ENCODE measurements at places on chromosomes 1 and 21. TPM values are rescaled to one million over a fixed set of nuclear protein-coding genes. Genes with fewer than 3 reads are reported as not detected.

DNA sequence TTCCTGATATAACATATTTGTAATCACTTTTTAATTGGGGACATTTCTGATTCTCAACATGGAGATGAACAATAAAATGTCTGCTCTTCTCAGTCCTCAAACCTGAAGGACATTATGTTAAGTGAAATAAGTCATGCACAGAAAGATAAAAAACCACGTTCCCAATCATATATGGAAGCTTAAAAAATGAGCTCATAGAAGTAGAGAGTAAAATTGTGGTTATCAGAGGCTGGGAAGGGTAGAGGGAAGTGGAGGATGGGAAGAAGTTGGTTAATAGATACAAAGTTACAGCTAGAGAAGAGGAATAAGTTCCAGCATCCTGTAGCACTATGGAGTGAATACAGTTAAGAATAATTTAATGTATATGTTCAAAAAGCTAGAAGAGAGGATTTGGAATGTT is 1.5 kb upstream of the CD48 start:
- no peak for DNase-seq
- no peak overlapping the region for H3K4me3 ChIP-seq
- H3K36me3 ChIP-seq: no peaks in the 10 kb centered on the region
- H3K27ac ChIP-seq: no peak overlapping the region
- no peaks in the 10 kb centered on the region for H3K4me1 ChIP-seq

The SLC30A1 gene
- 37.3 TPM for total RNA-seq

- H3K4me3 ChIP-seq: no peak overlapping the region
- no peaks in the 10 kb centered on the region for H3K27me3 ChIP-seq
- H3K27ac ChIP-seq: no peak overlapping the region
- H3K36me3 ChIP-seq: no peaks in the 10 kb centered on the region
These were observed 58.7 kb downstream of the RABGAP1L start for GRCh38 chr1:174217787-174218574.

DNA sequence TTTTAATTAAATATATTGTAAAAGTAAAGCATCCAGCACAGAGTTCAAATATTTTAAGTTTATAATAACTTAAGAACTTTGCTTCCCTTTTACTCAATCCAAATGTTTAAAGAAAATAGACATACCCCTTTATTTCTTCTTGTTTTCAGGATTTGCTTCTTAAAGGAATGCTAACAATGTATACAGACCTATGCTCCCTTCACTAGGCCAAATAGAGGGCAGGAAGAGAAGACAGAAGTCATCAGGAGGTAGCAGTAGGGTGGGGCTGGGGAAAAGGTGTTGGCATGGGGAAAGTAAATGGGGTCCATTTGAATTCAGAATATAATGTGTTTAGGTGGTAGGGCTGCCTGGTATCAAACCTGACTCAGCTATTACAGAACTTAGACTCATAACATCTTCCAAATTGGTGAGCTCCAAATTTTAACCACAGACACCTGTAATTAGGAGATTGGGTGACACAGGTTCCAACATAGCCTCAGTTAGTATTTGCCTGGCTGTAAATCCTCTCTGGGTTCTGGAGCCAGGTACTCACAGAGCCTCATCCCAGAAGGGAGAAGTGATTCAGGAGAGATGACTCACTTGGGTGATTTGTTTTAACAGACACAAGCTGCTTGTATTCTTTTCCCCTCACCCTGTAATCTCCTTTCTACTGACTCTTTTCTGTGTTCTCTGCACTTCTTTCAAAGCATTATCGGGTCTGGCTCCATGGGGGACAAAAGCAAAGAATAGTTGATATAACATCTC is 60.1 kb upstream of the DUSP10 start:
- no peak for DNase-seq
- no peak overlapping the region for H3K4me3 ChIP-seq
- H3K4me1 ChIP-seq: no peaks in the 10 kb centered on the region
- no peak overlapping the region for H3K27ac ChIP-seq

The C8A gene
- not detected for total RNA-seq

The OLFML2B gene
- 64.5 TPM for total RNA-seq

DNA sequence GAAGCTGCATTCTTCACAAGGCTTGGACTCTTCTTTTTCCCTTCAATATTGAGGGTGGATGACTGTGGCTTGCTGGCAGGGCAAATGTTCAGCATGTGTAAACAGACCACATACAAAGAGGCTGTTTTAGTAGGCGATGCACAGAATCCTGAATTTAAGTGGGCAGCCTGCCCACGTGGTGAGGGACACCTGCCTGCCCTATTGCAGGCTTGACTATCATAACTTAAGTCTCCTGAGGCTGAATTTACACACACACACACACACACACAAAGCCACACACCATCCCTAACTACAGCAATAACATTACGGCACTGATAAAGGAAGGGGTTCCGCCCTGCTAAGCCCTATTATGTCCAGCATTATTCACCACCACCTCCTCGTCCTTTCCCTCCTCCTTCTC is 15.9 kb downstream of the SYT2 start:
- H3K4me3 ChIP-seq: no peak overlapping the region
- H3K4me1 ChIP-seq: peaks cover 3% of the 10 kb centered on the region
- H3K27me3 ChIP-seq: peaks cover 8% of the 10 kb centered on the region
- H3K36me3 ChIP-seq: no peaks in the 10 kb centered on the region
- no peak overlapping the region for H3K27ac ChIP-seq

The CBR1 gene
- 99.3 TPM for total RNA-seq

The SERTAD4 gene
- total RNA-seq: 7.6 TPM

- no peak within 1 kb of the TSS for H3K27ac ChIP-seq
- H3K36me3 ChIP-seq: no peaks in the 10 kb centered on the region
- H3K27me3 ChIP-seq: peaks cover 30% of the 10 kb centered on the region
- no peak within 1 kb of the TSS for H3K4me3 ChIP-seq
- peaks cover 21% of the 10 kb centered on the region for H3K4me1 ChIP-seq
These were observed at the start of gene TNFRSF18 for GRCh38 chr1:1206376-1206965. Gene TNFRSF18, minus strand, starts transcription at chr1:1206592. Its CDS starts 21 bp downstream, at chr1:1206571.

DNA sequence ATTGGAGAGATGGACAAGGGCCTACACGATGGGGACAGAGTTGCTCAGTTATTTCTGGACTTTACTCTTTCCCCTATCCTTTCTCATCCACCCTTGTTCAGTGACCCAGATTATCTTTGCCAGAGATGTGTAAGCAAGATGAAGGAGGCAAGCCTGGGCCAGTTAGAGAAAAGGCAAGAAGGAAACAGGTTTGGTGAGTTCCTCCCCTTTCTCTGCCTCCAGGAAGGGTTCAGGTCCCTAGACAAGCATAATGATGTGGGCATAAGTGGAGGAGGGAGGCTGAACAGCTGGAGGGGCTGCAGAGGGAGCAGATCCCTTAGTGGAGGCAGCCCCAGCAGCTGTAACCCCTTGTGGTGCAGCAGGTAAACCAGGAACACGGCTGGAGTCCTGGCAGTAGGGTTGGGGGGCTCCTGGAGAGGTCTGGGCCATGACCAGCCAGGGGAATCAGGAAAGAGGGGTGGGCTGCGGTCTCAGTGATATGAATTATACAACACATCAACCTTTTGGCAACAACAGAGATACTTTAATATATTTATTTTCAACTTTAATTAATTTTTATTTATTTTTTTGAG is 9.2 kb upstream of the CDC42 start:
- no peak for DNase-seq
- no peaks in the 10 kb centered on the region for H3K36me3 ChIP-seq
- H3K27ac ChIP-seq: no peak overlapping the region
- no peaks in the 10 kb centered on the region for H3K27me3 ChIP-seq
- no peak overlapping the region for H3K4me3 ChIP-seq

DNA sequence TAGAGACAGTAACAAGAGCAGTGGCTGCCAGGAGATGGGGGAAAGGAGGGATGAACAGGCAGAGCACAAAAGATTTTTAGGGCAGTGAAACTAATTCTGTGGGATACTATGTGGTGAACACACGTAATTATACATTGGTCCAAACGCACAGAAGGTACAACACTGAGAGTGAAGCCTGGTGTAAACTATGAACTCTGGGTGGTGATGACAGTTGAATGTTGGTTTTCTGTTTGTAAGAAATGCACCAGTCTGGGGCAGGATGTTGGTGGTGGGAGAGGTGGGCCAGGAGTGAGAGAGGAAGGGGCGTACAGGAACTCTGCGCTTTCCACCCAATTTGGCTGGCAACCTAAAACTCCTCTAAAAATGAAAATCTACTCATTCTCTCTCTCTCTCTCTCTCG is 50.2 kb upstream of the TIAM1 start:
- H3K4me1 ChIP-seq: peaks cover 19% of the 10 kb centered on the region
- DNase-seq: no peak
- H3K27ac ChIP-seq: no peak overlapping the region
- H3K36me3 ChIP-seq: no peaks in the 10 kb centered on the region

The WDR64 gene
- 0.11 TPM for total RNA-seq

DNA sequence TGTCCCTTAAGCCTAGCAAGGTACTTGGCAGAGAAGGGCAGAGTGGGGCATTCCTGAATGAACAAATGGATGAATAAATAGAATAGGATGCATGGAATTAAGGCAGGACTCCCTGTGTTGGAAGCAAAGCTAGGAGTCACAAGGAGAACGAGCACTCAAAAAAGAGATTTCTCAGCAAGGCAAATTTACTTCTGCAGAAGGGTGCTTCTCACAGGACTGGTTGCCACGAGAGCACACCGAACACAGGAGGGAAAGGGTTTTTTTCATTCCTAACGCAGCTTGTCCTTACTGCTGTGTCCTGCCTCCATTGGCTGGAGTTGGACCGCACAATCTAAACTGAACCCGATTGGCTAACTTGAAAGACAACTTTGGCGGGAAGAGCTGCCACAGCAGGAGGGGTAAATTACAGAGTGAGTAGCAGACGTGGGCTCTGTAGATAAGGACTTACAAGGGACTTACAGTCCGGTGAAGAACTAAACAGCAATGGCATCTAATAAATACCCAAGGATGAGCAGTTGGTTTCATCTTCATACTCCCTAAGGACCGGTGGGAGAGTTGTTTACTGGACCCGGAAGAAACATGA is 52.4 kb downstream of the KIF26B start:
- no peaks in the 10 kb centered on the region for H3K36me3 ChIP-seq
- no peak for DNase-seq
- H3K27ac ChIP-seq: no peak overlapping the region
- H3K27me3 ChIP-seq: no peaks in the 10 kb centered on the region
- no peak overlapping the region for H3K4me3 ChIP-seq

The CITED4 gene
- total RNA-seq: 0.89 TPM

The OPRD1 gene
- 1.4 TPM for total RNA-seq

- H3K36me3 ChIP-seq: peaks cover 18% of the 10 kb centered on the region
- peak overlapping the region; percentile 95 for H3K4me3 ChIP-seq
- H3K27me3 ChIP-seq: peaks cover 3% of the 10 kb centered on the region
- peaks cover 16% of the 10 kb centered on the region for H3K4me1 ChIP-seq
- H3K27ac ChIP-seq: peak overlapping the region; percentile 83
These were observed 904 bp upstream of the RPL22 start for GRCh38 chr1:6200188-6200809.

- H3K36me3 ChIP-seq: no peaks in the 10 kb centered on the region
- no peak for DNase-seq
- H3K4me1 ChIP-seq: no peaks in the 10 kb centered on the region
- no peak overlapping the region for H3K27ac ChIP-seq
These were observed 924 bp downstream of the EXTL2 start for GRCh38 chr1:100893718-100894117.

DNA sequence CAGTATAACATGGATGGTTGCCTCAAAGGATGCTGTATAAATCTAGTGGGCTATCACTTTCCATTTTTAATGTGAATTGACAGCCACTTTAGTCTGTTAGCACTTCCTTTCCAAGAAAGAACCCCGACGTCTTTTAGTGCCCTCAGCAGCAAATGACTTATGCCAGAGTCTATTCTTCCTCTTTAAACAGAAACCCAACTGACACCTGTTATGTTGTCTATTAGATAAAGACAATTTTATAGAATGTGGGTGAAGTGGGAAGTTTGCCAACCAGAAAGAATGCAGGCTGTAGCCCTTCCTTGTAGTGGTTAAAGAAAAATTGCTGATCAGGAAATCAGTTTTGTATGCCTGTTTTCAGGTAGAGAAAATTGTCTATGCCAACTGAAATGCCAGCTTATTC is 344.9 kb downstream of the ZNF326 start:
- H3K4me1 ChIP-seq: no peaks in the 10 kb centered on the region
- H3K27ac ChIP-seq: no peak overlapping the region
- no peak for DNase-seq
- H3K36me3 ChIP-seq: no peaks in the 10 kb centered on the region
- no peaks in the 10 kb centered on the region for H3K27me3 ChIP-seq

The CADM3 gene
- total RNA-seq: 120 TPM

DNA sequence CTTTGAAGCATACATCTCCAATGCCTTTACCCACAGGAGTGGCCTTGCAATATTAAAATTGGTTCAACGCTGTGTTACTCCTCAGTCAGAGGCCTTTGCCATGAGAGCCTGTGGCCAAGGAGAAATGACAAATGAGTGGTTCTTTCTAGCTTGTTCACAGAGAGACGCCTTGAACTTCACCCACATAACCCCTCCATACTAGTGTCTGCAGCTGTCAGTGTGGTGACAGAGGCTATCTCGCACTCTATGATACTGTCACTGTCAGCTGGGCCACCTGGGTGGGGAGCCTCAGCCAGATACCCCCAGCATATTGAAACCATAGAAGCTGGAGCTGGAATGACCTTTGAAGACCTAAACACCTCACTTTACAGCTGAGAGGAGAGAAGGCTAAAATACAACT is 57.4 kb upstream of the LBR start:
- peaks cover 9% of the 10 kb centered on the region for H3K4me1 ChIP-seq
- no peak overlapping the region for H3K4me3 ChIP-seq
- no peaks in the 10 kb centered on the region for H3K36me3 ChIP-seq
- no peaks in the 10 kb centered on the region for H3K27me3 ChIP-seq

The OR1C1 gene
- total RNA-seq: not detected

GRCh38 chr1:62716397-62716796 is 28.2 kb upstream of the DOCK7 start:
- H3K4me3 ChIP-seq: no peak overlapping the region
- H3K4me1 ChIP-seq: no peaks in the 10 kb centered on the region
- H3K27ac ChIP-seq: no peak overlapping the region
- H3K27me3 ChIP-seq: no peaks in the 10 kb centered on the region
- no peaks in the 10 kb centered on the region for H3K36me3 ChIP-seq

DNA sequence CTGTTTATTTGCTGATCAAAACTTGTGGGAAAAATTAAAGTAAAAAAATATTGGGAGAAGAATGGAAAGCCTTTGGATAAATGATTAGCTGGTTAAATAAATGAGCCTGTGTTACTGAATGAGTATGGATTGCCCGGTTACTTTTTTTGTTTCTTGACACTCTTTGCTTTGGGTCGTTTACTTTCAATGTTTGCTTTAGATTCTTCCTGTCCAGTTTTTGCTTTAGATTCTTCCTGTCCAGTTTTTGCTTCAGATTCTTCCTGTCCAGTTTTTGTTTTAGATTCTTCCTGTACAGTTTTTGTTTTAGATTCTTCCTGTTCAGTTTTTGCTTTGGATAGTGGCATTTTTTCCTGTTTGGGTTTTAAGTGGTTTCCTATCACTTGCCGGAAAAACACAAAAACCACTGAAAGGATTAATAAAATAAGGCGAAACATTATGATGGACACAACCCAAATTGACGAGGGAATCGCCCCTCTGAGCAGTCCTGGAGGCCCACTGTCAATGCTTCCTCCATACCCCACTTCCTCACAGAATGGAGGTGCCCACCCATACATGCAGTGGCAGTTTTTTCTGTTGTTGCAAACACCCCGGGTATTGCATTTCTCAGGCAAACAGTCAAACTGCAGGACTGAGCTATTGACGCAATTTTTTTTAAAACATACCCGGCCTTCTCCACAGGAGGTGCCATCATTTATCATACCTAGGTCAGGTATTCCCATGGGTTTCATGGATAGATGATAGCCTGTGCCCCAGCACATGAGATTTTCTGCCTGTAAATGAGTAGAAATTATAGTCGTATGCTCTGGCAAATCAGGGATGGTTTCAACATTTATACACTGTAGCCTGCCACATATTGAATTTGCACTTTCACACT is 2.3 kb downstream of the ADAM30 start:
- no peak overlapping the region for H3K4me3 ChIP-seq
- DNase-seq: no peak
- no peak overlapping the region for H3K27ac ChIP-seq

The PROX1 gene
- 4.3 TPM for total RNA-seq

The TRAF3IP3 gene
- total RNA-seq: 1.1 TPM
